SJSA1 (cell line): ENCODE measurements at places on chromosomes 1 and 21. TPM values are rescaled to one million over a fixed set of nuclear protein-coding genes. Genes with fewer than 3 reads are reported as not detected.
A peak's percentile ranks its signal among the peaks of the same experiment; 100 is the strongest.

- H3K27me3 ChIP-seq: no peaks in the 10 kb centered on the region
- peak overlapping the region; percentile 85 for H3K4me3 ChIP-seq
- peaks cover 57% of the 10 kb centered on the region for H3K36me3 ChIP-seq
- H3K27ac ChIP-seq: peak overlapping the region; percentile 99
- no peak for DNase-seq
- H3K4me1 ChIP-seq: peaks cover 3% of the 10 kb centered on the region; the same call in 1 of the 2 replicates
Observed at GRCh38 chr1:50968821-50969610, 1.0 kb upstream of the CDKN2C start.

CTSE gene
- total RNA-seq: 0.31 TPM in 1 of 2 replicates, not detected in the other

DNA sequence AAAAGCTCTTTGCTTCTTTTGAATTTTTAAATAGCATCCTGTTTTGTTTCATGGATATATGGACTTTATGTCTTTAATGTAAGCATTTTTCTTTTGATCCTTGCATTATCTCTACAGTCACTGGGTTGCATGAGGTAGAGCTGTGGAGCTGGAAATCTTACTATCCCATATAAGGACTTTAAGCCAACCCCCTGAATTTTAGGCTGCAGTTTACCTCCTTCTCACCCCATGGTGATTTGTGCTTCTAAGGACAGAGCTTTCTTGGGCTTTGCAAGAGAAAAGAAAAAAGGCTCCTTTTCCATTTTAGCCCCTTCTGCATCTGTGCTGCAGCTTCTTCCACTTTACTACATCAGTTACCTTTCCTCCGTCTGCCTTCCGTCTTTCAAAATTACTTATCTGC is 373.8 kb downstream of the HHAT start:
- H3K27ac ChIP-seq: no peak overlapping the region
- no peaks in the 10 kb centered on the region for H3K36me3 ChIP-seq
- no peak for DNase-seq
- H3K27me3 ChIP-seq: no peaks in the 10 kb centered on the region
- H3K4me1 ChIP-seq: no peaks in the 10 kb centered on the region
- no peak overlapping the region for H3K4me3 ChIP-seq

- no peak for DNase-seq
- H3K27ac ChIP-seq: no peak overlapping the region
- no peak overlapping the region for H3K4me3 ChIP-seq
- no peaks in the 10 kb centered on the region for H3K36me3 ChIP-seq
- H3K4me1 ChIP-seq: peaks cover 5% of the 10 kb centered on the region
Observed at GRCh38 chr1:47223921-47224675, 7.9 kb downstream of the TAL1 start.

LAD1 gene
- not detected in 2 replicates for total RNA-seq

GRCh38 chr1:247177755-247178154 is 5.9 kb upstream of the ZNF124 start:
- H3K4me1 ChIP-seq: no peaks in the 10 kb centered on the region
- no peaks in the 10 kb centered on the region for H3K36me3 ChIP-seq
- no peak for DNase-seq

DNA sequence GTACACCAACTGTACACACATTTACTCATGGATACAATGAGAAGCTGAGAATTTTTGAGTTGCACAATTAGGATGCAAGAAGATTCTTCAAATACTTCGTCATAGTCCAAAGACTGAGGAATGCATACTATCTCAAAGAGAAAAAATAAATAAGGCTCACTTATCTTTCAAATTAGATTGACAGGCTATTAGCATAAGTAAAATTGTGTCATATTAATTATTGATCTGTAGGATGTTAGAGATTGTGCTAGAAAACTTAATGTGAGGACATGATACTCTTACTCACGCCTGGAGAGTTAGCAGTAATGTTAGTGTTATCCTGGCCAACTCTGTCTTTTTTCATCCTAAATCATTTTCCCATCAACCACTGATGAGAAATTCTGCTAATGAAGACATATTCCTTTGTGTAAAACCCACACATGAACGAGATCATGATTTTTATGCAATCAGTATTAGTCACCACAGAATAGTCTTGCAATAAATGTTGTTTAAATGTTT is 659.0 kb downstream of the LTN1 start:
- no peak overlapping the region for H3K27ac ChIP-seq
- H3K4me3 ChIP-seq: no peak overlapping the region
- no peaks in the 10 kb centered on the region for H3K27me3 ChIP-seq
- H3K4me1 ChIP-seq: no peaks in the 10 kb centered on the region
- no peak for DNase-seq
